ENCODE measurements at places on chromosomes 7 and 10. TPM values are rescaled to one million over a fixed set of nuclear protein-coding genes. Genes with fewer than 3 reads are reported as not detected.

Gene SERPINE1
- total RNA-seq: 1.8 TPM

Gene FAM25A
- not detected for total RNA-seq

Gene ACTR3C
- 8.6 TPM for total RNA-seq

Gene VPS37D
- 9.3 TPM for total RNA-seq

Gene GRM3
- not detected for total RNA-seq

Gene KCTD7
- 8.7 TPM for total RNA-seq

Gene FOXI2
- 1.3 TPM for total RNA-seq

Gene NKX1-2
- total RNA-seq: not detected

Gene AKR1B15
- not detected for total RNA-seq

Gene RBP4
- not detected for total RNA-seq

Gene GATA3
- total RNA-seq: not detected

Gene ARPC1B
- 74.5 TPM for total RNA-seq

DNA sequence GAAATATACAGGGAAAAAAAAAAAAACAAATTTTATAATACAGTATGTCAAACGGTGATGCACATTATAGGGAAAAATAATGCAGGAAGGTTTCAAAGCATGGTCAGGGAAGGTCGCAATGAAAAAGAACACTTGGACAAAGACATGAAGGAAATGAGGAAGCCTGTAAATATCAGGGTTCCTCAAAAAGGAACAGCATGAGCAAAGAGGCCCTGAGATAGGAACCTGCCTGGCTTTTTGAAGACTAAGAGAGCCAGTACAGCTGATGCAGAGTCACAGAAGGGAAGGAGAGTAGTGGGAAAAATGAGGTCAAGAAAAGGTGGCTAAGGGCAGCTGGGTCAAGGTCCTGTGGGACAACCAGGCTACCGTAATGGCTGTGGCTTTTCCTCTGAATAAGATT is 1.9 kb downstream of the VPS41 start:
- no peak for DNase-seq

- DNase-seq: no peak
These were observed 18.3 kb downstream of the ADAMTS14 start for GRCh38 chr10:70690589-70690988.

GRCh38 chr10:44186150-44186549 is 198.7 kb downstream of the CXCL12 start:
- DNase-seq: peak; percentile 44

GRCh38 chr10:71598621-71599055 is 120.9 kb downstream of the C10orf105 start:
- DNase-seq: peak; percentile 80

- no peak for DNase-seq
These were observed 474 bp upstream of the NSMCE4A start for GRCh38 chr10:121975295-121976086.

GRCh38 chr7:26200444-26201246 is at the start of gene HNRNPA2B1:
HNRNPA2B1 (minus strand) TSS chr7:26200746; CDS start chr7:26200577, 169 bp downstream.
- DNase-seq: peak; percentile 98

DNA sequence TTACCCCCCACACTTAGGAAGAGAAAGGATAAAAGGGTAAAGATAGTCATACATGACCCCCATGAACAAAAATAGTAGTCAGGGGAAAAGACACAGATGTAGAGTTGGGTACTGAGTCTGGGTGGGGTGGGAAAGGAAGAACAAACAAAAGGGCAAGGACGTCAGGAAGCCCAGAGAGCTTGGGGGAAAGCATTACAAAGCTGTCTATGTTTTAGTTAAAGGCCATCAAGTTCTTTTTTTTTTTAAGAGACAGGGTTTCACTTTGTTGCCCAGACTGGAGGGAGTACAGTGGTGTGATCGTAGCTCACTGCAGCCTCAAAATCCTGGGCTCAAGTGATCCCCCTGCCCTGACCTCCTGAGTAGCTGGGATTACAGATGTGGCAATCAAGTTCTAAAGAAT is 98.4 kb upstream of the PDLIM1 start:
- no peak for DNase-seq

- no peak for DNase-seq
These were observed 340.7 kb upstream of the MKI67 start for GRCh38 chr10:128466831-128467371.

DNA sequence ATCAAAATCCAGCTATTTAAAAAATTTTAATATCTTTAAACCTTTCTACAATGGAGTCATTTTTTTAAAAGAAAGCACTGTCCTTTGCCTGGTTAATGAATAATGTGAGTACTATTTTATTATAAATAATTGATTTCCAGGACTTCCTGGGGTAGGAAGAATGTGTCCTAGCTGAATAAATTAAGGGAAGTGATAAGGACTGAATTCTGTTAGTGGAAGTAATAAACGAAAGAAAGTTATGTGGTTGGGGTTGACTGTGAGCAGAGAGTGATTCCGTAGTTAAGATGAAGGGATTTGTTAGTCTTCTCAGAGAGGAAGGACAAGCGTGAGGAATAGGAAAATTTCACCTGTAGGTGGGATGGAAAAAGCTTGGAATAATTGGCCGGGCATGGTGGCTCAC is 59.1 kb downstream of the AHCYL2 start:
- DNase-seq: no peak

DNA sequence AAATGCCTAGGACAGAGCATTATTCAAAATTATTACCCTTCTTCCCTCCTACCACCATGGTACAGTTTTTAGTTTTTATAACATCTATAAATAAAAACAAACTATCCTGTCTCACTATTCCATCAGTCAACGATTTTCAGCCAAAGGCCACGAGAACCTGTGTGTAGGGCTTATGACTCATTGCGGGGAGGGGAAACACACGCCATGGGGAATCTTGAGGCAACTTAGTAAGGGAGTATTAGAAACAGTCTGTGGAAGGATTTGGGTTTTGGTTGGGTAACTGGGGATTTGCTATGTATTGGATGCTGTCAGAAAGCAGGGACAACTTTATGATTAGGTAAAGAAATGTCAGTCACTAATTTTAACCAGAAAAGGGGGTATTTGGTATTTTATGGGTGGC is 14.7 kb downstream of the GPR141 start:
- DNase-seq: peak; percentile 53

- no peak for DNase-seq
These were observed 42.3 kb upstream of the SGCE start for GRCh38 chr7:94698275-94698674.

GRCh38 chr10:30782537-30783461 is 153.2 kb upstream of the LYZL2 start:
- DNase-seq: no peak

- peak; percentile 75 for DNase-seq
These were observed 734.4 kb downstream of the PARD3 start for GRCh38 chr10:34080485-34081346.

- no peak for DNase-seq
These were observed 50.3 kb upstream of the PIP4K2A start for GRCh38 chr10:22764639-22765038.

DNA sequence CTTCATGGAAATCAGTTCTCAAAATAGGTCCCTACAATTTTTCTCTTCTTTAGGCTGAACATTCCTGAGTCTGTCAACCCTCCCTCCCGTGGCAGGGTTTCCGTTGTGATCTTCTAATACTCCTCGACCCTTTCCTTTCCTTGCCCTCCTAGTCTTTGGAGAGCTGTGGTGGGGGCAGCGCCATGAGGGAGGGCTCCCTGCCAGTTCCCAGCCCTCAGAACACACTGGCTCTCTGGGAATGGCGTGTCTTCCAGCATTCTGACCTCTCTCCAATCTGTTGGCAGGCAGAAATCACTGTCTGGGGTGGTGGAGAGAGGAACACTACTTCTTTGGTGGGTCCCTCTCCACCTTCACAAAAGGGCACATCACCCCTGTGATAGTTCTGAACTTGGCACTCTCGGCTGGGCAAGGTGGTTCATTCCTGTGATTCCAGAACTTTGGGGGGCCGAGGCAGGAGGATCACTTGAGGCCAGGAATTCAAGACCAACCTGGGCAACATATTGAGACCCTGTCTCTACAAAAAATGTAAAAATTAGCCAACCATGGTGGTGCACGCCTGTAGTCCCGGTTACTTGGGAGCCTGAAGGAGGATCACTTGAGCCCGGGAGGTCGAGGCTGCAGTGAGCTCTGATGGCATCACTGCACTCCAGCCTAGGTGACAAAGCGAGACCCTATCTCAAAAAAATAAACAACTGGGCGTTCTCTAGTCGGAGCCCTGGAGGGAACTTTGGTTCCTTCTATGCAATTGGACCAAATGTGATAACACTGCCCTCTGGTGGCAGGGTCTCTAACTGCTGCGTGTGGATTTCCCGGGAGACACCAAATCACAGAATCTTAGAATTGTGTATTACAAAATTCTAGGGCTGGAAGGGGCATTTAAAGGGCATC is 13.1 kb upstream of the ARPC1A start:
- peak; percentile 55 for DNase-seq

- no peak for DNase-seq
These were observed 51.1 kb downstream of the COL17A1 start for GRCh38 chr10:104034401-104035193.

GRCh38 chr7:1951159-1951536 is 281.1 kb downstream of the ELFN1 start:
- no peak for DNase-seq

DNA sequence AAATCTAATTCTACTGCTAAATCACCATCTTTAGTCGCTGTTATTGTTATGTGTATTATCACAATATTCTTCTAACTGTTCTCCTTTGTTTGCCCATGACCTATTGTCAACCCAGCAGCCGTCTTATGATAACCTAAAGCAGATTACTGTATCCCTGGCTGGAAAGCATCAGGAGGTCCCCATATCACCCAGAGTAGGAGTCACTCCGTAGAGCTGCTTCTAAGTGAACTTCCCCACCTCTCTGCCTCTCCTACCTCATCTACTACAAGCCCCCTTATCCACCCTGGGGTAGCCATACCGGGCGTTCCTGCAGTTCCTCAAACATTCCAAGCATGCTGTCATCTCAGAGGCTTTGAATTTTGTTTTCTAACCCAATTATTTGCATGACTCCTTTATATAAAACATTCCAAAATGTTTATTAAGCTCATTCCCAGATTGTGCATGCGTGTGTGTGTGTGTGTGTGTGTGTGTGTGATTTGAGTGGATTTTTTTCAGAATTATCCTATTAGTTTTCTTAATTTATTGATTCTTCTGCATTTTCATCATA is 39.7 kb downstream of the POU6F2 start:
- no peak for DNase-seq

All from uterus (tissue), 4 donors.